ENCODE measurements at places on chromosomes 7 and 10.
A peak's percentile ranks its signal among the peaks of the same experiment; 100 is the strongest.

- DNase-seq: no peak
Measured at GRCh38 chr10:132452216-132452650, 55.2 kb downstream of the PWWP2B start.

GRCh38 chr7:137772316-137772715 lies 74.5 kb downstream of the DGKI start:
- DNase-seq: no peak

DNA sequence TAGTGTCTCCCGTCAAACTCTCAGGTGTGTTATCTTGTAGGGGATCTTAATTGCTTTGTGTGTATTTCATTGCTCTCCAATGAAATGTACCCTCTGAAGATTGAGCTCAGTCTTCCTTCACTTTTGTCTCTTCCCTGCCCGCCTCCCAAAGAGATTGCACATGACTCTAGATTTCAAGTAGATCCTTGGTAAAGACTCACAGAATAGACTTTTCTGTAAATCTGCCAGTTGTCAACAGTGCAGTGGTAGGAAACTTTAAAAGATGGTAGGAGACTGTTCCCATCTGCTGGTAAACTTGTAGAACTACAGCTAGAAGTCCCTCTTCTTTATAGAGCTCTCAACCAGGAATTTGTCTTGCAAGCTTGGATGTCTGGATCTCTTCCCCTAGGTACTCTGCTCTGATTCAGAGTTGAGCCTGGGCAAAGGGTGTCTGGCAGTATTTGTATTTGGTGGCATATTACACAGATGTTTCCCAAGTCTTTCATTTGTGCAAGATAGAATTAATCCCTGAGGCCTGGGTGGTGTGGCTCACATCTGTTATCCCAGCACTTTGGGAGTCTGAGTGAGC lies 9.6 kb downstream of the CCL26 start:
- peak; percentile 79 for DNase-seq

DNA sequence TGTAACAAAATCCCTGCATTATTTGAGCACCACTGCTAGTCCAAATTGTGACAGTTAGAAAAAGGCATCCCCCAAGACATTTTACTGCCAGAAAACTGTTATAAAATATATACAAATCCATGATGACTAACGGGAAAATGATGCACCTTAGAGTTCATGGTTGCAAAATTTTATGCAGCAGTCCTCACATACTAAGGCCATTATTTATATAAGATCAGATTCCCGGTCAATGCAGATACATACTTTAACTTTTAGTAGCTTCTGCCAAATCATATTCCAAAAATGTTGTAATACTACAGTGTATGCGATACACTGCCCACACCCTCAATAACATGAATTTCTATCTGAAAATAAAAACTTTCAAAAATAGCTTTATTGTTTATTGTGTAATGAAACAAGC lies 239.9 kb upstream of the ZNF32 start:
- no peak for DNase-seq

GRCh38 chr7:117076426-117076943 lies 123.2 kb downstream of the ST7 start:
- no peak for DNase-seq

DNA sequence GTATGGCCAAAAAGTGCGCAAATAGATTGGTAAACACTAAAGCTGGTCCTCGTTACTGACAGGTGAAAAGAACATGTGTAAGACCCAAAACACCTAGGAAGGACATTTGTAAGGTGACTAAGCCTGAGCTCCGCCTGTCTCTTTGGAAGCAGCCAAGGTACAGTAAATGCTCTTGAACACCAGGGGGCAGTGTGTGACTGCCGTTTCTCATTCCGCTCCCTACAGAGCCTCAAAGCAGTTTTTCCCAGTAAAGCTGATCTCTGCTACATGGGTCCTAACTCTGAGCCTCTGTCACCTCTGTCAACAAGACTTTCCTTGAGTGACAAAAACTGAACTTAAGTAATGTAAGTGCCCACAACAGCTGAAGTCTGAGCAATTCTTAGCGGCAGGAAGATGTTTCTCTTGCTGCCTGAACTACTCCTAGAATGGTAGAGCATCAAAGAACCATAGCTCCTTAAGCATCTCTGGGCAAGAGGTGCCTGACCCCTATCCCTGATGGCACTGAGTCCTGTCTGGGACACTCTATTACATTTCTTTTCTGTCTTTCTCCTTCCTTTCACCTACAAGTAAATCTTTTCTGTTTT lies 238.0 kb upstream of the INHBA start:
- DNase-seq: peak; percentile 88

All from ACHN (cell line).